Stimulated activated CD4-positive, alpha-beta T cell treated with anti-CD3 and anti-CD28 coated beads, Interleukin-1b, Interleukin-23, amount 100 ng/mL, for 4 hours (primary cell): ENCODE measurements at places on chromosomes 12 and 14.

DNA sequence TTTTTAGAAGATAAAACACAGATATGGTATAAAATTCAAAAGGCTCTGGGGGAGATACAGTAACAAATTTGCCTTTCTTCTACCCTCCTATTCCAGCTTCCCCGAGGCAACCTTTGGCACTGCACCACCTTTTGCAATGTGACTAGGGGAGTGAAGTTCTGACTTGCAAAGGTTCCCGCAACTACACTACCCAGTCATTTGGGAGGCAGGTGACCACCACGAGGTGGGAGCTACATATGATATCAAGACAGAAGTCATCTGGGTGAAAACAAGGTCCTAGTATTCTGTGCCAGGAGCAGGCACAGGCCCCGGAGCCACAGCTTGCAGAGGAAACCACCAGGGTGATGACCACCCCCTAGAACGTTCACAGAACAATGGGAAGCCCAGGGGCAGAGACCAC, 141.5 kb downstream of the TTC7B start:
- DNase-seq = no peak

DNA sequence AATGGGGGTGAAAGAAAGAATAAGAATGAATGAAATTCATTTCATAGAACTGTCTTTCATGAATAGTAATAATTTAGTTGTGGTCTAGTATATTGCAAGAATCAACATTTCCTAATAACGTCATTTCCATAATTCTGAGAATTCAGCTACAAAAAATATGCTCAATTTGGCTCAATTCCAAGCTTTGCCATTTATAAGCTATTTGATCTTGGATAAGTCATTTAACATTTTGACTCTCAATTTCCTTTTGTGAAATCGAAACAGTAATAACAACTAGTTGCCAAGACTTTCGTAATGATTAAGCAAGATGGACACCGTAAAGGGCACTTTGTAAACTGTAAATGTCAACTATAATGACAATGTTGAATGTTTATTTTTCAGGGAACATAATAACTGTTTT, 18.1 kb downstream of the NOS1 start:
- no peak for DNase-seq

- DNase-seq = no peak
Measured at GRCh38 chr12:18922851-18923250, 184.9 kb downstream of the CAPZA3 start.

- no peak for DNase-seq
Measured at GRCh38 chr12:68871921-68872320, 61.0 kb downstream of the CPM start.

- DNase-seq = no peak
Measured at GRCh38 chr14:82009076-82009475, 475.4 kb upstream of the SEL1L start.

- no peak for DNase-seq
Measured at GRCh38 chr14:88931321-88932110, 107.1 kb downstream of the TTC8 start.

GRCh38 chr14:85217412-85217811, 312.5 kb upstream of the FLRT2 start:
- DNase-seq = no peak

- DNase-seq = no peak
Measured at GRCh38 chr14:60179431-60179869, 14.3 kb upstream of the DHRS7 start.

DNA sequence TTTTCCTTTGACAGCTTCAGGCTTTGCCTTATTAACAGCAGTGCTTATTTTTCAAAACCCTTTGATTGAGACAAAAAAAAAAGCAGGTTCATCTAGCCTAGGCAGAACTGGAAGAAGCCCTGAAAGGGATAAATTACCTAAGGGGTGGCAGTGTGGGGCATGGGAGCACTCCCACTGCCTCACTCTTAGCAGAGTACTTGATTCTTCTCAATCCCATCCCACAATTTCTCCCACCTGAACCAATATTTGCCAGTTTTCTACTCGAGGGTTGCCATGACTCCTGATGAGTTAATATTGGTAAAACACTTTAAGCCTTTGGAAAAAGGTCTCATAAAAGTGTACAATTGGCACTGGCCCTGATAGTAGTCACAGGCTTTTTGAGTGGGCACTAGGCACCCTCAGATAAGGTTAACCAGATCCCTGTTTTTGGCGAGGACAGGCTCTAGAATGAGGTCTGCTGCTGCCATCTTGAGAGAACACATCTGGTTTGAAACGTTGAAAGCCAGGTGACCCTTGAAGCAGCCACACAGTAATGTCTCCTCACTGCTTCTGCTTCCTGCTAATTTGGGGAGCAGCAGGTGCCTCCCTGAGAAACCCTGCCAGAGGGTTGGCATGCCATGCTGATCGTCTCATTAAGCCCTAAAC, 320.0 kb downstream of the RAD51B start:
- no peak for DNase-seq
